ENCODE measurements at places on chromosomes 3 and 15. TPM values are rescaled to one million over a fixed set of nuclear protein-coding genes. Genes with fewer than 3 reads are reported as not detected.

DNA sequence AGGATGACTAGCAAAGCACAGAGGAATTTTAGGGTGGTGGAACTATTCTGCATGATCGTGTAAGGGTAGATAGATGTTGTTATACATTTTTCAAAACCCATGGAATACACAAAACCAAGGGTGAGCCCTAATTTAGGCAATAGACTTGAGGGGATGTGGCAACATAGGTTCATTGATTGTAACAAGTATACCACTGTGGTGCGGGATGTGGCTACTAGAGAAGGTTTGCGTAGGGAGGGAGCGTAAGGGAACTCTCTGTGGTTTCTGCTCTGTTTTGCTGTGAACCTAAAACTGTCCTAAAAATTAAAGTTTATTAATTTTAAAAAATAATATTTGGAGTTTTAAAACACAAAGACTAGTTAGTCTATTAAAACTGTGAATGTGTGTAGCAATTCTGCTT is 202.8 kb downstream of the PLCL2 start:
- DNase-seq: peak; percentile 82

GOLGA8M gene
- 4.6 TPM for total RNA-seq

DNA sequence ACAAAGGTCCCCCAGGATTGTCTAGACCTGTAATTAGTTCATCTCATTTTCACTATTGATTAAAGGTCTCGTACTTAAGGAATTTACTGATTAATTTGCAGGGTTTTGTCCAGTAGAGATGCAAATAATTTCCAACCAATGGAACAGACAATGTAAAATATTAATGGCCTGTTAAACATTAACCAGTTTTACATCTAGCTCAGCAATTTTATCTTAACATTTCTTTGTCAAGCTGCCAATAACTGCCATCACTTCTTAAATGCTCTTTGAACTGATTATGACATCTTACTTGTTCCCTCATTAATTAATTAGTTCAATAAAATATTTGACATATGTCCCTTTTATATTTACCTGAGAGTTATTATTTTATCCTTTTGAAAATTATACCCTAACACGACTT is 9.4 kb upstream of the STRIT1 start:
- DNase-seq: no peak

- DNase-seq: no peak
Measured at GRCh38 chr3:134883697-134884385, 88.8 kb downstream of the EPHB1 start.

DNA sequence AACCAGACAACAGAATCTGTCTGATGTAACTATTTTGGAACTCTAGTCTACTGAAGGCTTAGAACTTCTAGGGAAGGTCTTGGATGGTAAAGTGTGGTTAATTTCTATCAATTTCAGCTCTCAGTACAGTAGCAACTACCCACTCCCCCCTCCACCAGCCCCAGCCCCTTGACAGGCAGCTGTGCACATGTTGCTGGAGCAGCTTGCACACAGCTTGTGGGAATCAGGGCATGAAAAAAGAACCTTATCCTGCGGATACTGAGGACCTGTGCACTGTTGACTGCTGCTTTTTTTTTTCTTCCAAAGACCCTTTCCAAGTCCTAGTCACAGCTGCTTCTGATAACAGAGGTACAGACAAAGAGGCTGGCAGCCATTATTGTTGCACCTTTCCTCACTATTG is 81.5 kb upstream of the UBP1 start:
- no peak for DNase-seq

PRTG gene
- not detected for total RNA-seq

- DNase-seq: no peak
Measured at GRCh38 chr15:53880357-53880756, 97.9 kb upstream of the UNC13C start.

DNA sequence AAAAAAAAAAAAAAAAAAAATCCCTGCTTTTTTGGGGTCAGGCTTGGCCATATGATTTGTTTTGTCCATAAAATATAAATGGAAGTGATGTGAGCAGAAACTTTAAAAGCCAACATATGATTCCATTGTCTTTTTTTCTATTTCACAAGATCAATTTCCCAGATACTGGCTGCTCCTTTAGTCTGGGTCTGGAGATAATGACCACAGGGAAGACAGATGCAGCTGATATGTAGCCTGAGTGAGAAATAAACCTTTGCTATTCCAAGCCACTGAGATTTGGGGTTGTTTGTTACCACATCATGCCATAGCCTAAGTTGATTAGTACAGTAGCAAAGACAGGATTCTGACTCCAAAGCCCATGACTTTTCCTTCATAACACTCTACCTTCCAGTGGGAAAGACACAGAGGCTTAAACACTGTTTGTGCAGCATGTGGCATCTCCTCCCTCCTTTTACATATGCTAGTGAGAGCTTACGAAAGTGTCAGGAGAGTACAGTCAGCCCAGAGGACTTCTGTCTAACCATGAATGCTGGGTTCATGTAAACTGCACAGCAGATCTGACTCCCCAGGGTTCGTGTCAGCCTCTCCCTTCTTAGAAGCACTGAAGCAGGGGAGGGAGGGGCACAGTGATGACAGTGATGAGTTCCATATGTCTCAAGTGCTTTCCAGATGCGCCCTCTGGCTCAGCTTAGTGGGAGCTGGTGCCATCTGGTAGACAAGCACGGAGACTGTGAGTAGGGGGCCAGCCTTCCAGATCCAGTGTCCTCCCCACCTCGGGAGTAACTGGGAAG is 36.7 kb upstream of the SLC7A14 start:
- no peak for DNase-seq

- DNase-seq: no peak
Measured at GRCh38 chr3:174949523-174949922, 90.4 kb downstream of the NAALADL2 start.

DNA sequence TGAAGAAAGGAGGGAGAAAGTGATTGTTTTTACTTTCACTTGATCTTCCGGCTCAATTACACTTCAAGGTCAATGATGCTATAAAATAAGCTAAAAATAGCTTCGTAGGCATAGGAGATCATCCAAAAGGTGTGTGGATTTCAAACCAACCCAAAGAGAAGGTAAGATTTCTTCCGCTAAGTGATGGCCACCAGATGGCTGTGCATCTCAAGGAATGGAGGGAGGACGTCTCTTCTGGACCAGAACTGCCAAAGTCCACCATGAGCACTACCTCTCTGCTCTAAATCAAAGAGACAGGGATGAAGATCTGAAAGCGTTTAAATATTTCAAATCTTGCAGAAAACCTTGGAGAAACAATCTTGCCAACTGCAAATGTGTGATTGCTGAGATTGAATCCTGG is 199.1 kb upstream of the ZPLD1 start:
- no peak for DNase-seq

- peak; percentile 16 for DNase-seq
Measured at GRCh38 chr15:84988909-84989644, 7.4 kb downstream of the PDE8A start.

- DNase-seq: no peak
Measured at GRCh38 chr3:61750766-61751165, 189.4 kb downstream of the PTPRG start.

NEK11 gene
- 1.3 TPM for total RNA-seq

DNA sequence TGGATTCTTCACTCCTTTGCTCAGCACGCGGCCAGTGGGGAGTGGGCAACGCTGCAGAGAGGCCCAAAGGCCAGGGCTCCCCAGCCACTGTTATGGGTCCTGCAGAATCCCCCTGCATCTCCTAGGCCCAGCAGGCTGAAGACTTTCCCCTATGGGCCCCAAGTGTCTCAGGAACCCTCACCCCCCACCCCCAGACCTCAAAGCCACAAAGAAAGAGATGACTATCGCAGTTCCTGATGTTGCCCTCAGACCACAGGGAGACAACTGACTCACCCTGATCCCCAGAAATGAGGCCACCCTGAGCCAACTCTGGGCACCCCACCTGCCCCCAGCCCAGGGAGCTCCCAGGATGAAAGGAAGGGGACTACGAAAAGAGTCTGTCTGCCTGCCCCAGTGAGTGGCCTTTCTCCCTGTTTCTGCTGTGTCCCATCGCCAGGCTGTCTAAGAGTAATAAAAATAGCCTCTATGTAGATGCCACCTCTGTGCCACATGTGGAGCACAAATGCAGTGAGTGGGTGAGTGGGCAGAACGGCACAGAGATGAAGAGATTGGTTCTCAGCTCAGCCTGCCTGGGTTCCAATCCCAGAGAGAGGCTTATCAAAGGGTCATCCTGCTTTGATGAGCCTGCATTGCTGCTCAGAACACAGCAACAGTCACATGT is 283.0 kb downstream of the UACA start:
- DNase-seq: peak; percentile 91

GRCh38 chr3:127141921-127142730 is 50.8 kb upstream of the PRR23E start:
- peak; percentile 11 for DNase-seq

- no peak for DNase-seq
Measured at GRCh38 chr3:155664925-155665695, 79.8 kb downstream of the PLCH1 start.
